Bone marrow (tissue), 2 donors: ENCODE measurements at places on chromosomes 3 and 15.

DNA sequence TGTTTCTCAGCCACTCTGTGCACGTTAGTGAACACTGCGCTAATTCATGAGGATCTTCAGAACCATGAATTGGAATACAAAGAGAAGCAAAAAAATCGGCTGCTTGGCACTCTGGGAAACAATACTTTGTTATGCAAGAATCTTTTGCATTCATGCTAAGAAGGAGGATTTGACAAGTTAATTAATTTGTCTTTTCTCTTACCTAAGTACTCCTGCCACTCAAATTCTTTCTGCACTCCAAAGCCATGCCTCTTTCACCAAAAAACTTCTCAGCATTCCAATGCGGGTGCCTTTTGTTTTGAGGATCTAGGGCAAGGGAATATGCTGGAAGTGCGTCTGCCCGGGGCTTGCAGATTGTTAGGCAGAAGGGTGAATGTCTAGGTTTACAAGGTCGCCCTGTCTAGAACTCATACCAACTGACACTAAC, 11.3 kb upstream of the KAT2B start:
- no peak for DNase-seq

DNA sequence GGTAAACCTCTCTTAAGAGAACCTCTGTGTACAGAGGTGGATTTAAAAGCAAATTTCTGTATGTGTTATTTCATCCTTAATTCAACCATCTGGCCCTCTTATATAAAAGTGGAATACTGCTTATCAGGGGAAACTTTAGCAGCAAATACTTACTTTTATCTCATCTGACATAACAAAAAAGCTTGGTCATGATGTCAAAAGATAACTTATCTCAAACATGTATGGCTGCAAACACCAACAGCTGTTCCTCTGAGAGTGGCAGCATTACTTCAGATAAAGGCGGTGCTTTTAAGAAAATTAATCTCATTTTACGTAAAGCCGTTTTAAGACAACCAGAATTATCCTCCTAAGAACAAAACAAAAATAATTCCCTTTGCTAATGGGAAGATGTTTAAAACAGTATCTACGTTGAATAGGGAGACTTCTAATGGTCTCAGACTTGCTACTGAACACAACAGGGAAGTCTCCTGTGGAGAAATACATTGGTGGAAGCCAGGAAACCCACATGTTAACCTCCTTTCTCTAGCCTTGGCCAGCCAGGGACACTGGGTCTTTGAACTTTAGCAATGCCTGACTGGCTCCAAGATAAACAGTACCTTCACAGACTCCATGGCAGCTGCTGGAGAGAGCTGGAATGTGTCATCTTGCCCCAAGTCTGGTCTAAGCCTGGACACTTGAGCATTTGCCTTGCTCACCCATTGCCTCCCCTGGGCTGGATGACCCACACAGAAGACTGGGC, 18.1 kb downstream of the ARRDC4 start:
- DNase-seq, result no peak

DNA sequence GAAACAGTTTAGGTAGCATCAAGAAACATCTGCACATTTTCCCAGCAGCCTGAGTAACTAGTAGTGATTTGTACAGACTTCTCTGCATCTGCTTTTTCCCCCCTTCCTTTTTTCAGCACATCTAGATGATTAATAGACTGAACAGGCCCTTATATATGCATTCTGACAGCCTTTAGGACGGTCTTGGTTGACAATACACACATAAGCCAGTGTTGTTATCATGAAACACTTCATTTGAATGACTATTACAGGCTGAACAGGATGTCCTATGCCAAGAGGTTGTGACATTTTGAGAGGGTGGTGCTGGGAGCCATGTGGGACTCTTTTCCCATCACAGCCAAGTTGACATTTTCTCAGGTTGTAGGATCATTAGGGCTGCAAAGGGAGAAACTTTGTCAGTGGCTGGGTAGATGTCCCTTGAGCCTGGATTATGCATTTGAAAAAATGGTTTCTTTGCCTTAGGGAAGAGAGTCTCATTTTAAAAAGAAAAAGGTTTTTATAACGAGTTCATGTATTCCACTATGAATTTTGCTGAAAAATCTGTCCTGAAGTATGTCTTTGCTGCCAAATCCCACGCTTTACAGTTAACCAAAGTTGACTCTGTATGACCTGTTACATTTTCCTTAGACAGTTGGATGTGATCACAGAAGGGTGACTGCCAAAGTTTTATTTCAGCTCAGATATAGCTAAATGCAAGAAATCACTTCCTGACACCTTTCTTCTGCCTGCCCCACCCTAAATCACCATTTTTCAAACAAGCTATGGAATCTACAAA, 73.7 kb downstream of the FILIP1L start:
- DNase-seq, result no peak

DNA sequence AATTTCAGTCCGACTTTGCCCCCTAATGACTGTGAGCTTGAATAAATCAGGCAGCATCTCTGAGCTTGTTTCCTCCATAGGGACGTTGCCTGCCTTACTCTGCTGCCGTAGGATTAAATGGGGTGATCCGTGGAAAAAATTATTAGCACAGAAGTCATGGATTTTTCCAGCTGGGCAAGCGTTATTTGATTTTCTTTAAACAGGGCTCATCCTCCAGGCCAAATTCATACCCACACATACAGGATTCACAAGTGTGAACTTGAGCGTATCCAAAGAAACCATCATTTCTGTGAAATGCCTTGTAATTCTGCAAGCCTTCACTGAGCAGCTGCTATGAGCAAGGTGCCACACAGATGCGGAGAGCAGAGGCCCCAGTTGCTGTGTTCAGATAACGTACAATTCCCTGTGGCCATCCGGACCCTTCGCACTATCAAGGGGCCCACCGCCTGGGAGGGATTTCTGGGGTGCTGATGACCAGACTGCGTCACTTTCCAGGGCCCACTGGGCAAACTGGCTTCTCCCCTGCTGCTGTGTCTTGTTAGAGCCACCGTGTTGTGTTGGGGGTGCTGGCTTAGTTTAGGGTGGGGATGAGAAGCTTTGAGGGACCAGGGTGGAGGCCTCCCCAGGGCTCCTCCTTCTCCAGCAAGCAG, 61.4 kb downstream of the MGLL start:
- DNase-seq, result no peak

DNA sequence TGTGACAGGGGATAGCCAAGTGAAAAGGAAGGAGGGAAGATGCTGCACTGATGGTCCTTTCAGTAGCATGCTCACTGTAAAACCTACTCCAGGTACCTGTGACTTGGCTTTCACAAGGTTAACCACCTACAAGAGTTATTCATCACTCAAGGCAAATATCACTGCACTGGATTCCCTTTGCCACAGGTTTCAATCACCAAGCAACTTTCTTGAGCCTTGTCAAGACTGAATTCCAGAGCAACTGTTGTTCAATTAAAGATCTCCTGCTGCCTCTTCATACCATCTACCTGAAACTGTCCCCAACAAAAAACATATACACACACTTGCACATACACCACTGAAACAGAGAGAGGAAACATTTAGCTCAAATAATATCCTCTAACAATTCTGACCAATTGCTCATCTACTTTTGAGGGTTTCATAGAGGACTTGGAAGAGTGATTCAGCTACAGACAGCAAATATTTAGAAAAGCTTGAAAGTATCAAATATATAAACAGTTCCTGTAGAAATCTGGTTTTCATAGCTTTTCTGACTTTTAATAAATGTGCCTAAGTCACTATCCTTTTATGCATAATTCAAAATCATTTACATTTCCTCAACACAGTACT, 6.5 kb downstream of the IGF2BP2 start:
- DNase-seq, result no peak

DNA sequence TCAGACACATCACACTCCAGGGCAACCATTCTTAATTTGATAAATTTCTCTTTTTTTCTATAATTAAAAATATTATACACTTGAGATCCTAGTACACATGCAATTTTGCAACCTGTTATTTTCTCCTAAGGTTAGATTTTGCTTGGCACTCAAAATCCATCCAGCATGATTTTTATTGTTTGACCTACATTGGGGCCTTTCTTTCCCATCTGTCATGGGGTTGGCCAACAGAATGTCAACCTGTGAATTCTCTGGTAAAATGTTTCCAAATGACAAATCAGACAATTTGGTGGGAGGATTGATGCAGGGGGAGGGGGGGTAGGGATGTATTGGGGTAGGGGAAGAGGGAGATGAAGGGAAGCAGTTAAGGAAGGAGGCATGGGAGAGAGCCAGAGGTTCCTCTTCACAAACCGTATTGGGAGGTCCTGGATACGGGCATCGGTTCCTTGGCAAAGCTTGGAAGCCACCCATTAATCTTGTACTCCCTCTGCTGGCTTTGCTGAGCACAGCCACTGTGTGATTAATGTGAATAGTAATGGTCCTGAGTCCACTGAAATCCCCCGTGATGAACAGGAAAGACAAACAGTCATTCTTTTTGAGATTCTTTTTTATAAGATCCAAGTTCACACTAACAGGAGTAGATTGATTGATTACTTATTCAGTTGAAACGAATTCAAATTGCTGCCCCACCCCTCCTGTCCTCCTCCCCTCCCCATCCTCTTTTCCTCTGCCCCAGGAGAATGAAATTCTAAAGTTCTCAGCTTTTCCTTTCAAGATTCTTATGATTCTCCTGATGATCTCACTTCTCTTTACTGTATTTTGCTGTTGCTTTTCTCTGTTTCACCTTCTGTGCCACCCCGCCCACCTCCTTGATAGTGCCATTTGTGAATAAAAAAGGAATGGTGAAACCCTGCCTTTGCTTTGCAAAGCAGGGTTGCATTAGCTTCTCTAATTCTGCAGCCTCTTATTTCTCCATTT, 82.2 kb upstream of the SLC25A26 start:
- no peak for DNase-seq

DNA sequence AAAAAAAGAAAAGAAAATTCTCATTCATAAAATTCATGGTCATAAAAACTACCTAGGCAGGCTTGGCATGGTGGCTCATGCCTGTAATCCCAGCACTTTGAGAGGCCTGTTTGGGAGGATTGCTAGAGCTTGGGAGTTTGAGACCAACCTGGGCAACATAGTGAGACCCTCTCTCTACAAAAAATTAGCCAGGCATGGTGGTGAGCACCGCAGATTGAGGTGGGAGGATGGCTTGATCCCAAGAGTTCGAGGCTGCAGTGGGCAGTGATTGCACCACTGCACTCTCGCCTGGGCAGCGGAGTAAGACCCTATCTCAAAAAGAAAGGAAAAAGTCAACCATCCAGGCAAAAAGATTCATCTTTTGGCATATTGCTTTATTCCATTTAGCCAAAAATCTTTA, 58.5 kb downstream of the MEIS2 start:
- no peak for DNase-seq

GRCh38 chr15:62624547-62625378, 417.8 kb upstream of the TPM1 start:
- DNase-seq, result no peak

DNA sequence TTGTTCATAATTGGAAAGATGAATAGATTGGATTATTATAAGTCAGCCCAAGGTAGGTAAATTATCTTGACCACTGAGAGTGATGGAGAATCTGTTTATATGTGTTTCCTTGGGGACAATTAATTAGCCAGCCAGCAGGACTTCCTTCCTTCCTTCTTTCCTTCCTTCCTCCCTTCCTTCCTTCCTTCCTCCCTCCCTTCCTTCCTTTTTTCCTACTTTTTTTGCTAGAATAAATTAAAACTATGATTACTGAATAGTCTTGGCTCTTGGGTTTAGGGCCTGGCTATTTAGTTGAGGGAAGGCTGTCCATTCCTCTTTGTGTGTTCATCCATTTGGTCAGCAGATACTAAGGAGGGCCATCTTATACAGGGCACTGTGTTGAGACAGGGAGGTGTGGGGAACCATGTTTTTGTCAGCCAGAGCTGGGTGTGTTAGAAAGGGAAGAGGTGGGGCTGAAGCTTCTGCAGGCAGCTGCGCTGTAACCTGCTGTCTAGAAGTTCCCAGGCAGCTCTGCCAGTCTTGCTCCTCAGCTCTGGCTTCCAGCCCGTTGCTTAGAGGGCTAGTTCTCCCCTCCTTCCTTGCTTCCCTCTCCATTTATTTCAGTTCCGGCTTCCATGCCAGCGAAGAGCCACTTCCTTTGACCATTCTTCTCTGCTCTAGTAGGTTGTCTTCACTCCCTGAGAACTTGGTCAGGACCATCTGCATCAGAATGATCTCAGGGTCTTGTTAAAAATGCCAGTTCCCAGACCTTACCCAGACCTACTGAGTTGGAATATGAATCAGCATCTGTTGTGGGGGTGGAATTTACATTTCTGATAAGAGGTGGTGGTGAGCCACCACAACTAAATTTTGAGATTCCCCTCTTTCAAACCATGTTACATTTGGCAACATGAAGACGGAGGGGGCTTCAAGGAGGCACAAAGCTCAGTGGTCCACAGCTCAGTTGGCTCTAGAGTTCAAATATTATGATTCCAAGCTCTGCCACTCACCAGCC, 113.9 kb downstream of the DGKG start:
- no peak for DNase-seq

DNA sequence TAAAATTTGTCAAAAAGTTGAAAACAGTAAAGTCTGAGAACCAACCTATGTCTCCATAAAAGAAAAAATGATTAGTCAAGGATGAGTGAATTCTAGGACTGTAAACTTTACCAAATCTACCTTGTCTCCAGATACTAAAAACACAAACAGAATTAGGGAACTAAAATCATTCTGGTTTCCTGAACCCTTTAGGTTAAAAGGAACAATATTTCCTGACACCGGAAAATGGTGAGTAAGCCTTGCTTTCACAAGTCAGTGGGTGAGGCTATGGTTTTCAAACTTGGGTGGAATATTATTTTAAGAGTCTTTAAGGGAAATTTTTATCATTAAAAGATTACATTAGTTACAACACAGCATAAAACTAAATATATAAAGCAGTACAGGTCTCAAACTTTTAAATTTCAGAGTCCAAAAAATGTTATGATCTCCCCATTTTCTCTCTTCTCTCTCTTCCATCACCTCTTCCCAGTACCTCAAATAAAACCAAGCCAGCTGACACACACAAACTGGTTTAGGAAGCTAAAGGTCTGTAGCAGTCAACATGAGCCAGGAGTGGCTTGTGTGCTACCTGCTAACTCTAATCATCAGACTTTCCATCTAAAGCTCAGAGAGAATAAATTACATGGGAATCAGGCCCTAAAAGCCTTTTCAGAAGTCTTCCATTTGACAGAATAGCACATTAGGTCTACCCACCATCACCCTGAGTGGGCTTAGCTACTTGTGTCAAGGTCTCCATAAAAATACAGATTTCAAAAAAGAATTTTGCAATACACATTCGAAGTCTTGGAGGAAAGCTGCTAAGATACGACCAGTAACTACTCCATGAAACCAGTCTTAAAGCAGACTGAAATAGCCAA, 2.2 kb downstream of the SLC12A6 start:
- peak; percentile 81 for DNase-seq

DNA sequence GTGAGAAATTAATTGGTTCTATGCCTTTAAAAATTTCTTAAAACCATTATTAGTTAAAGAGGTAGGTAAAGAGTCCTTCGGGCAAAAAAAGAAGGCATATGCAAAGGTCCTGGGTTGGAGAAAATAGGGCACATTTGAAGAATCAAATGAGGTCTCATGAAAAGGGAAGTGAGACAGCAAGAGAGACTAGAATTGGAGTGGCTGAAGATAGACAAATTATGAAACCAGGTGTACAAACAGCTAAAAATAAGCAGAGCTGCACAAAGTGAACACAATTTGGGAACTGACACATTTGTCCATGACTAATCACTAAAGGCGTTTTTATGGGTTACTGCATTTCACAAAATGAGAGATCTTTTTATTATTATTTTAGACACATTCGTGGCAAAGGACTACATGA, 581.2 kb downstream of the PYDC2 start:
- DNase-seq, result no peak
